ENCODE measurements at places on chromosomes 5 and 9.
A peak's percentile ranks its signal among the peaks of the same experiment; 100 is the strongest.

DNA sequence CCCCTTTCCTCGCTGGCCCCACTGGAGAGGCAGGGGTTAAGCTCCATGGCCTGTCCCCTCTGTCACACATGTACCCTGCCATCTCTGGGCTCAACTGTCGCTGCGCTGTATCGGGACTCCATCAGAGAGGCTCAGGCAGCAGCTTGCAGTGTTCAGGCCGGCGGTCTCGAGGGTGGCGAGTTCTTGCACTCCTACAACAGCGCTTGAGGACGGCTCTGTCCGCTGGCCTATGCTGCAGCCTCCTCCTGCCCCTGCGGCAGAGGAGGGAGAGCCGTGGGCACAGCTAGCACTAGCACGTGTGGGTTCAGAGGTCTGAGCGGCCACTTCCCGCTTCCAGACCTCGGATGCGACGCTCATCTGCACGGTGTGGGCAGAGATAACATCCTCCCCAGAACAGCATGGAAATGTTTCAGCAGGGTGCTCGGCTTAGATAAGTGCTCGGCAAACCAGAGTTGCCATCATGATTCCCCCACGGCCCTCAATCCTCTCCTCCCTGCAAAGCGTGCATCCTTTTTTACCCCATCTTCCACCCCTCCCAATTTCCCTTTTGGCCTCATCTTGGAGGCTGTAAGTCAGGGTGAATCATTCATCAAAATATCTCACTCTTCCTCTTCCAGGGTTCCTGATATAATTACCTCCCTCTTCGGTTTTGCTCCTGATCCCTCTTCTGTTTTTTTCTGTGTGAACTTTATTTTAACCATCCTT is 41.9 kb upstream of the FUBP3 start:
- DNase-seq, result no peak

GRCh38 chr5:157718519-157718918 is 12.7 kb upstream of the THG1L start:
- peak; percentile 75 for DNase-seq

DNA sequence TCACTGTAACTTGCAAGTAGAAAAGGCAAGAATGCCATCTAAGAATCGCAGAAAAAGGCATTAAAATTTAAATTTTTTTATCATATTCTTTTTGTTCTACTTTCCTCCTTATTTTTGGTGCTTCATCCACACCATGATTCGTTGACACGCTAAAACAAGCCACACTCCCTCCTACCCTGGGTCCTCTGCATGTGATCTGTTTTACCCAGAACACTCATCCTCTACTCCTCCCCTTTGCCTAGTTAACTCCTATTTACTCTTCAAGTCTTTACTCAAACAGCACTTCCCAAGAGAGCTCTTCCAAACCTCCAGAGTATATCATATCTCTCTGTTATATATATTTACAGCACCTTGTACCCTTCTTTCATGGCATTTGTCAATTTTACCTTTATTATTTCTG is 61.4 kb upstream of the SRP19 start:
- no peak for DNase-seq

- peak; percentile 83 for DNase-seq
These were observed 117.0 kb downstream of the TRPM6 start for GRCh38 chr9:74770508-74771261.

DNA sequence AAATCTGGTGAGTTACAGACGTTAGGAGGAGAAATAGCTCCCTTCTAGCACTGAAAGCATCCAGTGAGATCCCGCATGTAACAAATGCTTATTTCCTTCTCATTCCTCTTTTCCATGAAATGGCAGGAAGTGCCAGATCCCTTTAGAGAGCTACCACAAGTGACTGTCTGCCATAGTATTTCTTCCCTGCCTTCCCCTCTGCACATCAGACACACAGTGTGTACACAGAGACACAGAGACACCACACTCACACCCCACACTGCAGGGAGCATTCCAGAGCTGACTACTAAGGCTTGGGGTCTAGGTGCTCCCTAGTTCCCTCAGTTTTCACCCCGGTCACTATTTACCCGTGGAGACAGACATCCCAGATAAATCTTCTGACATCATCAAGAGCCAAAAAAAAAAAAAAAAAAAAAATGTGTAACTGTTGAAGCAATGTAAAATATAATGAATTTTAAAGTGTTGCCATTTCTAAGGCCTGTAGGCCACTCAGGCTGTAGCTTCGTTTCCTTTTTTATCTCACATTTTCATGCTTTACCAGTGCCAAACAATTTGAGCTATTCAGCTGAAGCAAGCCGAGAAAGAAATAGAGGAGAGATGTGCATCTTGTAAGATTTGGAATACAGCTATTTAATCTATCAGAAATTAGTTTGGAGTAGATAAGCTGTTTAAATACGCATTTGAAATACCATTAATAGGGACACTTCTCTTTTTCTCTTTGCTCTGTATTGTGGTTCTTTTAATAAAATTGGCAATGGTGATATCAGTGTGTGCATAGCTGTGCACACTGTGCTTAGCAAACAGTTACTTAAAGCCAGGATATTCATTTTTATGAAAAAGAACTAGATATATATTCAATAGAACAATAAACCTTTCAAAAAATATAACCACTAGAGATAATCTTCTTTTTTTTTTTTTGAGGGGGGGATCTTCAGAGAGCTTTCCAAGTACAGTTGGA is 405.5 kb downstream of the PDE4D start:
- no peak for DNase-seq

DNA sequence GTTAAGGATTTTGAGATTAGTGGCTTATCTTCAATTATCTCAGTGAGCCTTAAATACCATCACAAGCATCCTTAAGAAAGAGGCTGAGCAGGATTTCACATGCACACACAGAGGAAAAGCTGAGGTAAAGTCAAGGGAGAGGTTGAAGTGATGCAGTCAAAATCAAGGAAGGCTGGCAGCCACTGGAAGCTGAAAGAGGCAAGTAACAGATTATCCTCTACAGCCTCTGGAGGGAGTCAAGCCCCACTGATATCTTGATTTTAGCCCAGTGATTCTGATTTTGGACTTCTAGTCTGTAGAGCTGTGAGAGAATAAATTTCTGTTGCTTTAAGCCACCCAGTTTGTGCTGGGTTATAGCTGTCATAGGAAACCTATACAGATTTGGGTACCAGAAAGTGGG is 80.1 kb downstream of the ANKRD31 start:
- peak; percentile 66 for DNase-seq

- DNase-seq, result no peak
These were observed 668.4 kb upstream of the FAM174A start for GRCh38 chr5:99866740-99867139.

DNA sequence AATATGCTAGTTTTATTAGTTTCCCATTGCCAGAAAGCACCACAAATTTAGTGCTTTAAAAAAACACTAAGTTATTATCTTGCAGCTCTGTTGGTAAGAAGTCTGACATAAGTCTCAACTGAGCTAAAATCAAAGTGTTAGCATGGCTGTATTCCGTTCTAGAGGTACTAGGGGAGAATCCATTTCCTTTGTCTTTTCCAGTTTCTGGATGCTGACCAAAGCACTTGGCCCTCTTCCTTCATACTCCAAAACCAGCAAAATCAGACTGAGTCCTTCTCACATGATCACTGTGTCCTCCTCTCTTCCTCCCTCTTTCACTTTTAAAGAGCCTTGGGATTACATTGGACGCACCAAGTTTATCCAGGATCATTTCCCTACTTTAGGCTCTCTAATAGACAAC is 9.5 kb downstream of the CDH18 start:
- no peak for DNase-seq

DNA sequence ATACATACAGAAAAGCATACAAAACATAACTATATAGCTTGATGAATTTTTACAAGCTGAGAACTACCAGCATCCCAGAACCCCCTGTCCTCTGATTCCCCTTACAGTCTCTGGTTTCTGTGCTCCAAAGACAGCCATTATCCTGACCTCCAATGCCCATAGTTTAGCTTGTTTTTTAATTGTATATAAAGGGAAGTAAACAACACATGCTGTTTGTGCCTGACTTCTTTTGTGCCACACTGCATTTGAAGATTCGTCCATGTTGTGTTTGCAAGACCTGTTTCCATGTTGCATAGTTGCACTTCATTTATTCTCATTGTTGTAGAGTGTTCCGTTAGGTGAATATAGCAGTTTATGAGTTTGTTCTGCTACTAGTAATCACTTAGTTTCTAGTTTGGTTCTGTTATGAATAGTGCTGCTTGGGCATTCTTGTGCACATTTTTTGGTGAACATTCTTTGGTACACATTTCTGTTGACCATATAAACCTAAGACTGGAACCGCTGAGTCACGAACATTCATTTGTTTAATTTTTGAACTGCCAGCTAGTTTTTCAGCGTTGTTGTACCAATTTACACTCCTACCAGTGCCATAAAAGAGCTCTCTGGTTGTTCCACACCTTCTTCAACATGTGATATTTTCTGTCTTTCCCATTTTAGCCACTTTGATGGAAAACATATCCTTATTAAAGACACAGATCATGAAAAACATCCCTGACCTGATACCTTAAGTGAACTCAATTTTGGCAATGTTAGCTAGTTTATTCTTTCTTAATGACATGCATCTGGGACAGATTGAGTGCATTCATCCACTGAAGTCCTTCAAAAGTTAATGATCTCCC is 78.1 kb upstream of the ANXA1 start:
- no peak for DNase-seq

DNA sequence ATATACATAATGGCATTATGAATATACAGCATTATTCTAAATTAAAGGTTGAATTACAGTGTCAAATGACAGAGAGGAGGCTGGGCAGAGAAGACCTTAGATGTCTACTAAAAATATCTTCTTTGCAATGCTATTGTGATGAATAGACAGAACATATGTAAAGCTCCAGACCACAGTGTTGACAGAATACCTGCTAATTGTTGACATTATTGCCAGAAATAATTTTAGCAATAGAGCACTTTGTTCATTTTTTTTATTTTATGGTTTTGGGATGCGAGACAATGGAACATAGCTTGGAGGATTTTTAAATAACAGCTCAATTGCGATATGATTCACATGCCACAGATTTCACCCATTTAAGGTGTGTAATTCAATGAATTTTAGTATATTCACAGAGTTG is 508.8 kb downstream of the PSAT1 start:
- DNase-seq, result no peak

DNA sequence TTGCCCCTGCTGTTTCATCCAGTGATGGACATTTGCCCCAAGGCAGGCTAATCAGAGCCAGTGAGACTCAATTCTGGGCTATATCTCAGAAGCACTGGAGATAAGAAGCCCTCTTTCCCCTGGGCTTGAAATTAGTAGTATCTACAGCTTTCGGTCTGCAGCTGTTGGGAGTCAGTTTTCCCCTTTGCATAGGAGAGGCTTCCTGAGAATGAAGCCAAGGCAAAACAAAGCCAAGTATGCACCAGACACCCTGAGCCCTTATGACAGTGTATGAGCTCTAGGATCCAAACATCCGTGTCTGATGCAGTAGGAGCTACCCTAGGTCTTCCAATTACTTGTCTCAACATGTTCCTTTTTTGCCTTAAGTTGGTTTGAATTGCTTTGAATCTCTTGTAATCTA is 79.2 kb upstream of the PANK3 start:
- DNase-seq, result peak; percentile 48

GRCh38 chr9:105206496-105206820 is 38.0 kb upstream of the SLC44A1 start:
- DNase-seq, result no peak

DNA sequence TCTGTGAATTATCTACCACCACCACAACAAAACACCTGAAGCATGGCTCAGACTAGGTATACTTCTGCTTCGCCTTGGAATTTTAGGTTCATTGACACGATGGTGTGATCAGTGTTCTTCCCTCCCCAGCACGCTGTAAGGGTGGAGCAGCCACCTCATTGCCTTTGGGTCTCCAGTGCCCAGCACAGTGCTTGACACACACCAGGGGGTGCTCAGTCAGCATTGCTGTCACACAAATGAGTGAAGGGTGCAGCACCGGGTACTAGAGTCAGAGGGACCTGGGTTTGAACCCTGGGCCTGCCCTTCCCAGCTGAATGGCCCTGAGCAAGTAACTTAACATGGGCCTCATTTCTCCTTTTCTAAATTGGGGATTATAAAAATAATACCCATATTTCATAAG is 9.9 kb upstream of the ANGPTL2 start:
- DNase-seq, result no peak

- no peak for DNase-seq
These were observed 41.2 kb upstream of the SPRY4 start for GRCh38 chr5:142366007-142366406.

DNA sequence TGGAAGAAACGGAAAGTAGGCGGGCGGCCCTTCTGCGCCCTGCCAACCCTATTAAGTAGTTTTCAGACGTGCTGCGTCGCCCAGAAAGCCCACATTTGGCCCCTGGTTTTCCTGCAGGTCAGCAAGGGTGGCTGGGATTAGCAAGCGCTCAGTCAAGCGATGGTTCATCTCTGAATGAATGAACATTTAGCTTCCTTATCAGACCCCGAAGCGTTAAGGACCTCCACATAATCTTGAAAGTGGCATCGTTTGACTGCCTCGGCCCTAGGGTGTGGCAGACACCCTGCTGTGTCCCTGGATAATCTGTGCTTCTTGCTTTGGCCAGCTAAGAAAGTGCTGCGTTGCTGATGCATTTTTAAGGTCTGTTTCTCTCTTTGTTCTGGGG is 684 bp downstream of the TOR1B start:
- peak; percentile 25 for DNase-seq

DNA sequence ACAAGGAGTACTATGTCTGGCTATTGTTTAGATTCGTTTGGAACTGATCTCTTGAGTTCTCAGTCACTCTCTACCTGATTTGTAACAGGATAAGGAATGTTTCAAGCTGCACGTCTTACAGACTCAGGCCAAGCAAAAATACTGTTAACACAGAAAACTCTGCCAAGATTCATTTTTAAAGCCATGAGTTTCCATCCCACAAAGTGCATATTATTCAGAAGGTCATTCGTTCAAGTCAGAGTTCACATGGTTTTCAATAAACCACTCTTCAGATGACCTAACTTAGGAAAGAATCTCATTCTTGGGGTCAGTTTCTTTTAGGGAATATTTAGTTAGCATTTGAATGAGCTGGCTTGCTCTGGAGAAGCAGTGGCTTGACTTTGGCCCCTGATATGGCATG is 49.3 kb downstream of the F2R start:
- no peak for DNase-seq

GRCh38 chr5:111745075-111745739 is 11.8 kb downstream of the NREP start:
- no peak for DNase-seq

DNA sequence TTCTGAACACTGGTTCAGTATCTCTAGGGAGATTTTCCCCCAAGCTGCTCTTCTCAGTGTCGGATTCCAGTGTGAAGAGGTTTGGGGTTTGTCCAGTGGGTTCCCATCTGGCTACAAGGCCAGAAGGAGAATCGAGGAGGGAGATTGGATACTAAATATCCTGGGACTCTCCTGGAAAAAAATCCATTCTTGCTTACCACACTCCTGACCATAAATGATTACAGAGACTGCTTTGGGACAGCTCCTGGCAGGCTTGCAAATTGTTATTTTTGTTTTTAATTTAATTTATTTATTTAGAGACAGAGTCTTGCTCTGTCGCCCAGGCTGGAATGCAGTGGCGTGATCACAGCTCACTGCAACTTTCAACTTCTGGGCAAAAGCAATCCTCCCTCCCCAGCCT is 4.7 kb upstream of the SUSD1 start:
- DNase-seq, result no peak

- peak; percentile 88 for DNase-seq
These were observed 43.4 kb upstream of the EXOC3 start for GRCh38 chr5:399296-400281.
